Retinal pigment epithelial cell (primary cell): ENCODE measurements at places on chromosomes 2 and 18.
A peak's percentile ranks its signal among the peaks of the same experiment; 100 is the strongest.

GRCh38 chr2:181578829-181579228 lies 78.1 kb downstream of the CERKL start:
- DNase-seq, result no peak

GRCh38 chr18:21761471-21762115 lies 21.0 kb downstream of the MIB1 start:
- no peak for DNase-seq

DNA sequence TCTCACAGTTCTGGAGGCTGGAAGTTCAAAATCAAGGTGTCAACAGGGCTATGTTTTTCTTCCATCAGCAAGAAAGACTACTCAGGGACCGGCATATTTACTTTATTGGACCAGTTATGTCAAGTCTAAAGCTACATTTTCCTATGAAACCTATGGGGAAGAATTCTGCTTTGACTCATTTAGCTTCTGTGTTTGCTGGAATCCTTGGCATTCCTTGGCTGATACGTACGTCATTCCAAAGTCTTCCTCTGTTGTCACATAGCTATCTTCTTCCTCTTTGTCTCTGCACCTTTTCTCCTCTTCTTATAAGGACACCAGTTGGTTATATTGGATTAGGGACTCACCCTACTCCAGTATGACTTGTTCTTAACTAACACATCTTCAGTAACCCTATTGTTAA lies 137.4 kb upstream of the FBXO11 start:
- DNase-seq, result no peak

GRCh38 chr2:204686406-204686805 lies 141.1 kb downstream of the PARD3B start:
- DNase-seq, result no peak

GRCh38 chr2:85785027-85785822 lies 31.4 kb downstream of the ATOH8 start:
- DNase-seq, result peak; percentile 55

DNA sequence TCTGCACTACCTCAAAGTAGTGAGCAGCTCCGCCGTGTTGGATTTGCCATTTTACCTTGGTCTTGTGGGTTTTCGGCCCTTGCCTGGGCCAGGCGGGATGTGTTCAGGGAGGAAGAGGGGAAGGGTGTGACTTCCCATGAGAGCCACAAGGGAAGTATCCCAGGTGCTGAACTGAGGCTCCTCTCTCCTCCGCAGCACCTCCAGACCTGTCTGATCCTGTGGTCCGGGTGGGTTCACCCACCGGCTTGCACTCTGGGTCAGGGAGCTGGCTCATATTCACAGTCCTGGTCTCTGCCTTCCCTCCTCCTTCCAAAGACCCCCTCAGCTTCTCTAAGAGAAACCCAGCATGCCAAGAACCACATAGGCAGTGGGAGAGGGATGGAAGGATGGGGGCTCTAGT lies 235.8 kb downstream of the SEPTIN10 start:
- no peak for DNase-seq

GRCh38 chr18:78069784-78070664 lies 820.4 kb downstream of the GALR1 start:
- no peak for DNase-seq

- DNase-seq, result no peak
Observed at GRCh38 chr2:25250331-25251070, 82.1 kb upstream of the POMC start.

DNA sequence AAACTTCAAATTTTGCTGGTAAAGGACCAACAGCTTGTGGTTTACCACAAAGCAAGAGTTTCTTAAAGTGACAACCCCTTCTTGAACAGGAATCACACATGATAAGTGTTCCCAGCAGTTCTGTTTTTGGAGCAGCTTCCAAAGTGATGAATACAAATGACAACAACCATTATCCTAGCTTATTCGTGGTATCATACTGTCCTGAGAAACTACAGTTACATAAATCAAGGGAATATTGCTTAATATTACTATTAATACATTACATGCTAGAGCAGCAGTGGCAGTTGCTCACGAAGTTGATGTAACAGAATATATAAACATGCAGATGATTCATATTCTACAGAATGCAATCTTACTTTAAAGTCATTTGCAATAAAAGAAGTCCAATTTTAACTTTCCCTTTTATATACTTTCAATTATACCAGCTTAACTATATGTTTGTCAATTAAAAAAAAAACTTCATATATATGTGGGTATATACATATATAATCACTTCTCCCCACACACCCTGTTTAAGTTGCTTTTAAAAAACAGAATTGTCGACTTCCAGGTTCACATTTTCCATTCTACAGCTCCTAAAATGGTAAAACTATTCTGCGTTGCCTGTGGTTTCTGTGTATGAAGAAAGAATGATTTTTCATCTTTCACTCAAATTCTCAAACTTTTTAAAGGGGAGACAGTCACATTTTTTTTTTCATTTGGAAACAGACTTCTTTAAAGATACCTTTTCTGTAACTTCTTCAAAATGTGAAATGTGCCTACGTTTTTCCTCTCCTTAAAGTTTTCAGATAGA lies 713.6 kb downstream of the TDRD15 start:
- DNase-seq, result no peak

DNA sequence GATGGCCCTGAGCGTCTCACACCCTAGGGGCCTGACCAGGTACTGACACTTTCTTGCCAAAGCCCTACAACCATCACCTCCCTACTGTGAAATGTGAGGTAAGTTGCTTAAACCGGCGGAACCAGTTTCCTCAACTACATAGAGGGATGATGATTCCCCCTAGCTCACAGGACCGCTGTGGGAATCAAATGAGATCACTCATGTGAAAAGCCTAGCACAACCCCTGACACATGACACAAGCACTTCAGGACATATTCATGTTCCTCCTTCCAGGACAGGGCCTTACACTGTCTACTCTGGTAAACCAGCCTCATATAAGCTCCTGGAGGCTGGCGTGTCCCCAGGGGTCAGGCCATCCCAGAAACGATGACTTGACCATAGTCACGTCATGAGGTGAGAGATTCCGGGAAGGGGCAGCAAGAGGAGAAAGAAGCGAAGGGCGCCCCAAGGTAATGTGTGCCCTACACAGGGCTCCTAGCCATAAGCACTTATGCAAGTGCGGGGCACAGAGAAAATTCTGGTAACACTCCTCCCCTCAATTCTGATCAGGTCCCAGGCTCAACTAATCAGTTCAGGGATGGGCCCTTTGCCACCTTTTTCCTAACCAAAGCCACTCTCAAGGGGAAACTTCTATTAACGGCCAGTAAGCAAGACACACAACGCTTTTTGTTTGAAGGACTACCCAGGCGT lies 49.5 kb downstream of the C2orf42 start:
- DNase-seq, result no peak

- no peak for DNase-seq
Observed at GRCh38 chr2:145685383-145686050, 1165.6 kb upstream of the ZEB2 start.

DNA sequence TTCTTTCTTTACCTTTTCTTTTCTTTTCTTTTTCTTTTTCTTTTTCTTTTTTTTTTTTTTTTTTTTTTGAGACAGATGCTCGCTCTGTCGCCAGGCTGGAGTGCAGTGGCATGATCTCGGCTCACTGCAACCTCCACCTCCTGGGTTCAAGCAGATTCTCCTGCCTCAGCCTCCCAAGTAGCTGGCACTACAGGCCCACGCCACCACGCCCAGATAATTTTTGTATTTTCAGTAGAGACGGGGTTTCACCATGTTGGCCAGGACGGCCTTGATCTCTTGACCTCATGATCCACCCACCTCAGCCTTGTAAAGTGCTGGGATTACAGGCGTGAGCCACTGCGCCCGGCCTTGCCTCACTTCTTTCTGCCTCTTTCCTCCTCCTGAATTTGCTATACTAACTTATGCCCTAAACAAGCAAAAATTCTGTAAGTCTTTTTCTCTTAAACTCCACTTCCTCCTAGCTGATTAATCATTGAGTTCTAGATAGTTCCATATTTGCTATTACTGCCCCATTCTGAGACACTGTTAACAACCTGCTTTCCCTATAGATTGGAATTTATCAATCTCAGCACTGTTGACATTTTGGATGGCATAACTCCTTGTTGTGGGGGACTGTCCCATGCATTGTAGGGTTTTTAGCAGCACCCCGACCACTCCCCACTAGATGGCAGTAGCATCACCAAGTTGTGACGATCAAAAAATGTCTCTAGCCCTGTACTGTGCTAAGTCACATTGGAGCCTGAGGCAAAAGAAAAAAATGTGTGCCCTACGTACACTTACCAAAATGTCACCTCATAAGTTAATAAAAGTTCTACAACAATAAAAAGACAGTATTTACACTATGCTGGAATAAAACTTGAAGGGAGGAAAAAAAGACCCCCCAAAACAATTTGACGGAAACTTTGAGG lies 16.4 kb upstream of the THADA start:
- DNase-seq, result no peak

GRCh38 chr2:59206361-59206760 lies 965.2 kb upstream of the FANCL start:
- no peak for DNase-seq

DNA sequence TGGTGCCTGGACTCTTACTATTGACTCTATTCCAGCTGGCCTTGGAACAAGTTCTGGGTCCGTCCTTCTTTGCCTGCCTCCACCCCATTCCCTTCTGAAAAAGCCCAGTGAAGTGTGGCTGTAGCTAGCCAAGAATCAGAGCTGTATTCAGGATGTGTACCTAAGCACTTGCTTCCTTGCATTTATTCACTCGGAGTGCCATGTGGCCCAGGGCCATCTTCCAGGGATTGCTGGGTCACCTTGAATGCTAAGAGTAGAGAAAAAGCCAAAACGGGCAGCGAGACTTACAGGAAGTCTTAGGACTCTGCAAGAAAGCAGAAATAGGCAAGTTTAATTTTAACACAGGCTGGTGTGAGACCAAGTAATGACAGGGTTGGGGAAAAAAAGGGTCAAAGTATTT lies 4.1 kb downstream of the ITGA6 start:
- no peak for DNase-seq

GRCh38 chr2:231204581-231204980 lies 6.2 kb downstream of the ARMC9 start:
- DNase-seq, result no peak

- no peak for DNase-seq
Observed at GRCh38 chr2:6352247-6352646, 513.5 kb downstream of the CMPK2 start.
